T1000 (cell line): ENCODE measurements at places on chromosomes 2 and 18.
A peak's percentile ranks its signal among the peaks of the same experiment; 100 is the strongest.

GRCh38 chr2:53646788-53647187, 120.8 kb upstream of the CHAC2 start:
- DNase-seq = no peak

GRCh38 chr2:69203166-69203985, 183.7 kb downstream of the GFPT1 start:
- DNase-seq = no peak

GRCh38 chr2:166304656-166305055, 71.1 kb downstream of the SCN9A start:
- DNase-seq = no peak

- DNase-seq = no peak
Observed at GRCh38 chr2:238099714-238100048, 459 bp upstream of the ESPNL start.

DNA sequence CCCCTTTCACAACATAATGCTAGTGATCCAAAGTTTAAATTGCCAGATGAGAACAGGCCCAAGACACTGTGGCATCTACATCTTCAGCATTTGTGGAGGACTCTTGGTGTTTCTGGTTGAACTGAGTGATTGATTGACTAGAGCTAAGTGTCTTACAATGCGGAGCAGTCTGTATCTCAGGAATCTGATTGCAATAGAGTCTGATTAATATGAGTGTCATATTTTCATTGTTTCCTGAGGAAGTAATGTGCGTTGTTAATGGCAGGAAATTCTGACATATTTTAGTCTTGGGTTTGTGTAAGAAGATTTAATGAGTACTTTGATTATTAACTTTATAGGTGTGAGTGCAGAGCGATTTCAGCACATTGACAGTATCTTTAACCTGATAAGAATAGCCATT, 82.0 kb upstream of the PROKR1 start:
- DNase-seq = no peak

DNA sequence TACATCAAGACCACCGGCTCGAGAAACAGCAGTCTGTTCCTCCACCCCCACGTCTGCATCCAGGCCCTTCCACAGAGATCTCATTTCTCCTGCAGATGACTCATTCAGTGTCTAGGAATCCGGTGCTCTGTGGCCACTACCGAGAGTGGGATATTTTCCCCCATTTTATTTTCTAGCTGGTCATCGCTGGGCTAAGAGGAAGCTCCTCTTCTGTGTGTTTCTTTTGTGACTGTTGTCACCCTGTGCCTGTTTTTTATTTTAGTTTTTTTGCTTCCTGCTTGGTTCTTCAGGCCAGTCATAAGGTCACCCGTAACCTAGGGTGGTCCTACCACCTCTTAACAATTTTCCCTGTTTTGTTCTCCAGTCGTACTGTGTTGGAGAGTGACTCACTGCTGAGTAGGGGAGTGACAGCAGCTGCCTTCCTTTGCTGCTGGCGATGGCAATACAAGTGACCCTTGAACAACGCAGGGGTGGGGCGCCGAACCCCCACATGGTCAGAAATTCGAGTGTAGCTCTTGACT, 6.7 kb downstream of the RAMP1 start:
- no peak for DNase-seq

DNA sequence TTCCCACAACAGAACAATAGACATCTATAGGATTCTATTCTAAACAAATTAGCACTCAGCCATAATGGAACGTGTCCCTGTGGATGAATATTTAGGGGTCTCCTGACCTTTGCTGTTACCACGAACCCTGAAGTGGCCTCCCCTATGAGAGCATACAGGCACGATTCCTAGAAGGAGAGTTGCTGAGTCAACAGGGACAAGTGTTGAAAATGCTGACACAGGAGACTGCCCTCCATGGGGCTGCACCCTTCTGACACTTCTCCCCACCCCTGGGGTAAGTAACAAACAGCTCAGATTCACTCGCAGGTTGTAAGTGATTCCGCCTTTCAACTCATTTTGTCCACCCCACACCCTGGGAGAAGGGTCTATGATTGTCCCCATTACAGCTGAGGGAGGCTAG, 14.1 kb upstream of the STK25 start:
- DNase-seq = no peak

- DNase-seq = no peak
Observed at GRCh38 chr2:70898363-70899240, 37.1 kb upstream of the ATP6V1B1 start.

- DNase-seq = no peak
Observed at GRCh38 chr2:231672617-231673347, 35.5 kb upstream of the PTMA start.

DNA sequence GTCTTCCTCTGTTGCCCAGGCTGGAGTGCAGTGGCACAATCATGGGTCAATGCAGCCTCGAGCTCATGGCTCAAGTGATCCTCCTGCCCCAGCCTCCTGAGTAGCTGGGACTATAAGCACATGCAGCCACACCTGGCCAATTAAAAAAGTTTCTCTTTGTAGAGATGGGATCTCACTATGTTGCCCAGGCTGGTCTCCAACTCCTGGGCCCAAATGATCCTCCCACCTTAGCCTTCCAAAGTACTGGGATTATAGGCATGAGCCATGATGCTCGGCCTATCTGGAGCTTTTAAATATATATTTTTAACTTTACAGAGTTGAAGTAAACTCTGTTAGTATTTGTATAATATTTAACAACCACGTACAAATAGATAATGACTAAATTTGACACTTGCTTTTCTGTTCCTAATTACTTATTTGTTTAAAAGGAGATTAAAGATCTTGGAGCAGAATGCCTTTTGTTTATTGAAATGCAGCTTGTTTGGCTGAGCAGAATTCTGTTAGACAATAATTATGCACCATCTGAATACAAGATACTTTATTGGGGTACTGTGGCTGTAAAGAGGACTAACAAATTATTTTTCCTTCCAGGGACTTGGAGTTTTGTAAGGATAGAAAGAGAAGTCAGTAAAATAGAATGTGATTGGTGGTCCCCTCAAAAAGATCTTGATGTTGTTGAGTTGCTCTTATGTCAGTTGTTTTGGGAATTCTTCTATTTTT, 175.0 kb downstream of the FMNL2 start:
- no peak for DNase-seq

DNA sequence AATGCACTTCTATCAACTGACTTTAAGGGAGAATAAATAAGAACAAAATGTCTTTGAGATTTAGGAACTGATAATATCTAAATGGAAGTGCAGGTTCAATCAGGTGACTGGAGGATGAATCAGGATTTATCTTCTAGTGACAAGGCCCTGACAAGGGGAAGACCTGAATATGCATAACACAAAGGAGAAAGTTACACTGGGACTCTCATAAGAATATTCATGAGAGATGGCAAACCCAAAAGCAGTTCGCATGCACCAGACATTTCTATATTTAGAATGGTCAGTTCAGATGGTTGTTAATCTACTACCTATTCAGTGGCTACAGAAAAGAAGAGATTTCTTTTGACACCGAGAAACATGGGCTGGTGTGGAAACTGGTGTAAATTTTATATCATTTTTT, 1771.3 kb upstream of the LRRTM1 start:
- DNase-seq = no peak

DNA sequence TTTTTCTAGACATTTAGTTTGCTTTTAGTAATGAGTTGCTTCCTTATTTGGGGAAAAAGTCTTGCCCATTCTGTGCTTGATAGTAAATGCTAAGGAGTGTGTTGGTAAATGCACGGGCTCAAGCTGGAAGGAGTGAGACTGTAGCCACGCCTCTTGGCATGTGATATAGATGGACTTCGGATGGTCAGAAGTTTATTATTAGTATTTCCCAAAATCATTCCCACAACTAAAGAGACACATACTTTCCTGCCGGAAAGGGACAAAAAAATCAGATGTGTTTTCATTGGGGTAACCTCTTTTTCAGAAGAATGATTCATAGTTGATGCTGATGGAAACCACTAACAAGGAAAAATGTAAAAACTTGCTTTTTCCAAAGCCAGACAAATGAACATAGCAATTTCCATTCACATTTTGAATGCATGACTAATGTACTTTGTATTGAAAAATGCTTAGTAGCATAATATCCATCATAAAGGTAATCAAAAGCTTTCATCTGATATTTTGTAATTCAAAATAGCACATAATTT, 133.2 kb downstream of the ZNF532 start:
- DNase-seq = no peak

GRCh38 chr2:235041221-235041917, 89.6 kb downstream of the SH3BP4 start:
- no peak for DNase-seq

DNA sequence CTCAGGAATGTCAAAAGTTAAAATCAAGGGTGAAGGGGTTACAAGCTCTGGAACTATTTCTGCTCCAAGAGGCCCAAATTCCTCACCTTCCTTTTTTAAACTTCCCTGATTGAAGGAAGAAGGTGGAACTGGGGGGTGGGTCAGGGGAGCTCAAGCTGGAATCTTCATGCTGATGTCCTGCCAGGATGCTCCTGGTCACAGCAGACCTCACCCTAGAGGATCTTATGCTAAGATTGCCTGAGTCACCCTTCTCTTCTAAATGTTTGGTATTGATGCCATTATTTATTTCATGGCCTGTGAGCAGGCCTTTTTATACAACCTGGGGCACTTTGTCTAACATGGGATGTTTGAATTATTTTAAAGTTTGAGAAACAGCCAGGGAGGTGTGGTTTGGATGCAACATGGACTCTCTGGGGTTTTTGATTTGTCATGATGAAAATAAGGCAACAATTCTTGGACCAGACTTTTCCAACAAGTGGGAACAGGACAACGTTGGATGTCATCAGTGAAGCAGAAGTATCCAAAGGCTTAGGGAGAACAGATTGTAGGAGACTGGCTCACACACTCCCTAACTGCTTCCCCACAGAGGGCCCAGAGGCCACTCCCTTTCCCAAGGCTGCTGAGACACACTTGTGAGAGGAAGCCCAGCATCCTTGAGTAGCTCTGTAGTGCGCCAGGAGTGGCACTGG, 420.2 kb upstream of the MEX3C start:
- no peak for DNase-seq

DNA sequence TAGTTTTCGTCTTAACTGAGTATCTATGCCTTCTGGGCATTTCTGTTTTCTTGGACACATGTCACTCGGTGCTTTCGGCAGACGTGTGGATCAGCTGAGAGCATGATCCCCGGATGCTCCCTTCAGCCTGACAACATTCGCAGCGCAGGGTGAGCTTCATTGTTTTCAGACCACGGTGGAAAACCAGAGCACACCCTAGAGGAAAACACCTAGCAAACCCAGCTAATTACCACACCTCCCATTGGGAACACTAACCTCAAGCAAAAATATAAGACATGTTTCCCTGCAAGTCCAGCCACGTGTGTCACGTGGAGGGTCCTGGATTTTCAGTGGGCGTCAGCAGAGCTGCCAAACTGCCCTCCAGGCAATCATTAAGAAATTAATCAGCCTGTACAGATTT, 31.0 kb downstream of the ANKRD29 start:
- no peak for DNase-seq

- peak; percentile 24 for DNase-seq
Observed at GRCh38 chr2:143629340-143629739, 500.1 kb downstream of the ARHGAP15 start.

DNA sequence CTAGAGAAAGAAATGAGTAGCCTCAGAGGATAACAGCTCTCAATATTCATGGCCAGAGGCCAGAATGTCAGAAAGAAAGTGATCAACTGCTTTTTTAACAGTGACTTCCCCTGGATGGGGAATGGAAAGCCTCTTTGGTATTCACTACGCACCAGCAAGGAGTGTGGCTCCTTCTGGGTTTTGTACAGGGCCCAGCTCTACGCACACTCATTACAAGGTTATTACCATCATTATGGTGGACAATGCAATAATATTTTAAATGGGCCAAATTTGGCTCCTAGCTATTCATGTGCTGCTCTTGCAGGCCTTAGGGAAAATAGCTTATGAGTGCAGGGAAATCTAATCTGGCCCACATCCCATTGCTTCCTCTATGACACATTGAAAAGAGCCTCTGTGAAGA, 1149.5 kb upstream of the FANCL start:
- no peak for DNase-seq

GRCh38 chr18:12928641-12929040, 19.2 kb upstream of the SEH1L start:
- no peak for DNase-seq

GRCh38 chr2:152054593-152054992, 44.3 kb downstream of the CACNB4 start:
- no peak for DNase-seq

GRCh38 chr2:28269019-28269784, 123.5 kb upstream of the FOSL2 start:
- no peak for DNase-seq

- DNase-seq = no peak
Observed at GRCh38 chr2:146572598-146572997, 1272.2 kb upstream of the ACVR2A start.

DNA sequence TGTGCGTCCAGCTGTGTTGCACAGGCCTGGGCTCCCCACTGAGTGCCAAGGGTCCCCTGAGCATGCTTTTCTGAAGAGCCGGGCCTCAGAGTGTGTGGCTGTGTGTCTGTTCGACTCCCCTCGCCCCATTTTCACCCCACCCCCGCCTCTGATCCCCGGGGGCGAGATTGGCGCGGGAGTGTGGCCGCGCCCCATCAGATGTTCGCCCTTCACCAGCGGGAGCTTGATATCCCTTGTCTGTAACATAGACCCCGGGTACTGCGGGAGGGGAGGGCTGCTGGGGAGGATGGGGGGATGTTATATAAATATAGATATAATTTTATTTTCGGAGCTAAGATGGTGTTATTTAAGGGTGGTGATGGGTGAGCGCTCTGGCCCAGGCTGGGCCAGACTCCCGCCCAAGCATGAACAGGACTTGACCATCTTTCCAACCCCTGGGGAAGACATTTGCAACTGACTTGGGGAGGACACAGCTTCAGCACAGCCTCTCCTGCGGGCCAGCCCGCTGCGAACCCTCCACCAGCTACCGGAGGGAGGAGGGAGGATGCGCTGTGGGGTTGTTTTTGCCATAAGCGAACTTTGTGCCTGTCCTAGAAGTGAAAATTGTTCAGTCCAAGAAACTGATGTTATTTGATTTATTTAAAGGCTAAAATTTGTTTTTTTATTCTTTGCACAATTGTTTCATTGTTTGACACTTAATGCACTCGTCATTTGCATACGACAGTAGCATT, 1.5 kb downstream of the RHOB start:
- DNase-seq = no peak

DNA sequence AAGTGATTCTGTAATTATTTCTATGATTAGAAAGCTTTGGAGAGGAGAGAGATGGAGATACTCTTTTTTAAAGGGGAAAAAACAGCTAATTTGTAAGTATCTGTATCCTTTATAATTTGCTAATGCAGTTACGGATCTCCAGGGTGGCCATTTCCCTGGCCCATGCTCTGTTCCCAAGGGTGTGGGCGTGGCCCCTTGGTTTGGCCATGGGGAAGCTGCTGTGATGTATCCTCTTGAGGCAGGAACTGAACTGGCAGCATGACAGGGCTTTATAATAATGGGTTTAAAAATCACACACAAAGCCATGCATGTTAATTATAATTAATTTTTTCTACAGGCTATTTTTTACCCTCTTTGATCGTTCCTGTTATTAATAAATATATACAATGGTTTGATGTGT, 27.0 kb downstream of the TRAPPC12 start:
- DNase-seq = no peak

- no peak for DNase-seq
Observed at GRCh38 chr2:156311976-156312375, 20.5 kb downstream of the NR4A2 start.

- no peak for DNase-seq
Observed at GRCh38 chr2:146392186-146392585, 1452.6 kb upstream of the ACVR2A start.

- DNase-seq = peak; percentile 75
Observed at GRCh38 chr2:240205348-240205747, 64.9 kb upstream of the OTOS start.

- DNase-seq = no peak
Observed at GRCh38 chr2:225173909-225174308, 131.6 kb upstream of the DOCK10 start.

GRCh38 chr2:168992026-168992425, 39.1 kb downstream of the ABCB11 start:
- no peak for DNase-seq
